ENCODE measurements at places on chromosomes 2 and 18.

DNA sequence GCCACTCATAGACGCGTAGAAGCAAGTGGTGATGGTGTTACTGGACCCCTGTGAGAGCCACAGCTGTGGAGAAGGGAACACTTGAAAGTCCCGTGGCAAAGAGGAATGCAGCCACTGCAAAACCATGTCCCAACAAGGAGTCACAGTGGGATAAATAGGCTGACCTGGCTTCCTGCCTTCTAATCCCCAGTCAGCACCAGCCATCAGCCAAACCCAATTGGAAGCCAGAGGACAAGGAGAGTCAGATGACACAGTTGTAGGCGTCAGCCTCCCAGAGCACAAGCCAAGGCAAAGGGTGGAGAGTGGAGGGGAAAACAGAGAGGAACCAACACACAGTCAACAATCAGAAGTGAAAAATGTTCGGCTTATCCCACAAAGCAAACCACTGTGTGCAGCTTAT is 5.5 kb upstream of the CYBRD1 start:
- DNase-seq = no peak

DNA sequence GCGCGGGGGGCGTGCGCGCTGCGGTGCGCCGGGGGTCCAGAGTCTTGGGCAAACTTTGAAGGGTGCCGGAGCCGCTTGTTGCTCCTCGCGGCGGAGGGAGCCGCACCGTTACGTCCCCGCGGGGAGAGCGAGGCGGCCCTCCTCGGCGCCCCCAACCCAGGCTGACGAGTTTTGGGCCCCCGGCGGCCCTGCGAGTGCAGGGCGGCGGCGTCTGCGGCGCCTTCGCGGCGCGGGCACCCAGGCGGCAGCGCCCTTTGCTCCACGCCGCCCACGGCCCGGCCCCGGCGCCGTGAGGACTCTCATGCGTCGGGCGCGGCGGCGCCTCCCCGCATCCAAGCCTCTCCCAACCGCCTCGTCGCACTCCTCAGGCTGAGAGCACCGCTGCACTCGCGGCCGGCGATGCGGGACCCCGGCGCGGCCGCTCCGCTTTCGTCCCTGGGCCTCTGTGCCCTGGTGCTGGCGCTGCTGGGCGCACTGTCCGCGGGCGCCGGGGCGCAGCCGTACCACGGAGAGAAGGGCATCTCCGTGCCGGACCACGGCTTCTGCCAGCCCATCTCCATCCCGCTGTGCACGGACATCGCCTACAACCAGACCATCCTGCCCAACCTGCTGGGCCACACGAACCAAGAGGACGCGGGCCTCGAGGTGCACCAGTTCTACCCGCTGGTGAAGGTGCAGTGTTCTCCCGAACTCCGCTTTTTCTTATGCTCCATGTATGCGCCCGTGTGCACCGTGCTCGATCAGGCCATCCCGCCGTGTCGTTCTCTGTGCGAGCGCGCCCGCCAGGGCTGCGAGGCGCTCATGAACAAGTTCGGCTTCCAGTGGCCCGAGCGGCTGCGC is 814 bp downstream of the FZD7 start:
- DNase-seq = peak; percentile 29

DNA sequence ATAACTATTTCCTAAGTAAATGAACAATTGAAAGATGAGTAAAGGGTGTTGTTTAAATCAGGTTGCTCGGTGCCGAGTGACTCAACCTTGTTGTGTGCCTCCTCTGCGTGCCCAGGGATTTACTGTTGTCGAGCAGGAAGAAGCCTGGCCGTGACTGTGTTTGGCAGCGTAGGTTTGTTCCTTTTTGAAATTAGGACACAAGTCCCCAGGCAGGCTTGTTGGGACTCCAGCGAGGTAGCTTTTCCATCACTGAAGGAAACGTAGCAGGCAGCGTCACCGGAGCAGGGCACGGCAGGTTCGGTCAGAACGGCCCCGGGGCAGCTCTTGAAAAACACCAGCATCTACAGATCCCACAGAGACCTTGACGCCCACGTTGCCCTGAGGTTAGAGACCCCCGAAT is 48.6 kb downstream of the TMEM18 start:
- DNase-seq = no peak

GRCh38 chr18:10121786-10122515 is 208.1 kb downstream of the VAPA start:
- peak; percentile 69 for DNase-seq

- no peak for DNase-seq
Measured at GRCh38 chr2:208268156-208268952, 2.3 kb downstream of the PIKFYVE start.

DNA sequence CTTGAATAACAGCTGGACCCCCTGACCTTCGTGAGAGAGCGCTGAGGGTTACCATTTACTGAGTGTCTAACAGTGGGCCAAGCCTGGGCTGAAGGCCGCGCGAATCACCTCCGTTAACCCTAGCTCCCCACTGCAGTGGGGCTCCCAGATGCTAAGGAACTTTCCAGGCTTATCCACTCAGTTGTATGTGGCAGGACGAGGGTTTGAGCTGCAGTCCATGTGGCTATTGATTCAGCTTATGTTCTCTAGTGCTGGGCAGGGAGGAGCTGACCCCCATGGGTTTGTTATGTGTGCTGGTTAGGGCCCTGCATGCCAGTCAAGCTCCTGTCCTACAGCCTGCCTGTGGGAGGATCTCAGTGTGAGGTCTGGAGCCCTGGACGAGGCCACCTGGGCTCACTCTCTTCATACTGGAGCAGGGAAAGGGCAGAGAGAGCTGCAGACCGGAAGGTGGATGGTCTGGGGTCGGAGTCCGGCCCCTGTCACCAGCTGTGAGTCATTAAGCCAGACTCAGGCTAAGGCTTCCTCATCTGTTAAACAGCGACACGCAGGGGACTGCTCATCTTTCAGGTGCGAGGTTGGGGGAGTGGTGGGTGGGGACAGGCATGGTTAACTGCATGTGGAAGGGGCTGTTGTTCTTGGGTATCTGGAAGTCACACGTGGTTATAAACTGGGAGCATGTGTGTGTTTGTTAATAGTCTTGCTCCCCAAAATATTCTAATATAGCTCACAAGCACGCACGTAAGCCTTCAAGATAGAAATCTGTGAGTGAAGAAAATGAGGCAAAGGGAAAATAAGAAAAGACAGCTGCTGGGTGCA is 6.6 kb downstream of the PSD4 start:
- DNase-seq = no peak

DNA sequence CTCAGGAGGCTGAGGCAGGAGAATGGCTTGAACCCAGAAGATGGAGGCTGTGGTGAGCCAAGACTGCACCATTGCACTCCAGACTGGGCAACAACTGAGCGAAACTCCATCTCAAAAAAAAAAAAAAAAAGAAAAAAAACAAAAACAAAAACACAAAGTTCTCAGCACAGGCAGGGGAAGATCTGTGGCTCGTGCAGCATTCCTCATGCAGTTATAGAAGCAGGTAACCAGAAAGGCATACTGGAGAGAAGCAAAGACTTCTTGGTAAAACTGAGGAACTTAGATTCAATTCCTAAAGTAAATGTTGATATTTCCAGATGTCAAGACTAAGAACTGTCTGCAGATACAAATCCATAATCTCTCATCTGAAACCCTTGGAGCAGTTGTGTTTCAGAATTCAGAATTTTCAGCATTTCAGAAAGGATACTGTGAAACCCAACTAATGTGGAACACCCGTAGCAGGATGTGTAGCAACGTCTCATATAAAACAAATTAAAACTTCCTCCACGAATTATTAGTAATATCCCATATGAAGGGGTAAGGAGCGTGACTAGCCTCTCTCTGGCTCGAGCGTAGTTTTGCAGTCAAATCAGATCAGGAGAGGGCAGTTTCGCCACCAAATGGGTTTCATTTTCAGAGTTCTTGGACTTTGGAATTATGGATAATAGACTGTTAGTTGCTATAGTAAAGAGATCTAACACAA is 13.2 kb upstream of the SLC25A52 start:
- no peak for DNase-seq

DNA sequence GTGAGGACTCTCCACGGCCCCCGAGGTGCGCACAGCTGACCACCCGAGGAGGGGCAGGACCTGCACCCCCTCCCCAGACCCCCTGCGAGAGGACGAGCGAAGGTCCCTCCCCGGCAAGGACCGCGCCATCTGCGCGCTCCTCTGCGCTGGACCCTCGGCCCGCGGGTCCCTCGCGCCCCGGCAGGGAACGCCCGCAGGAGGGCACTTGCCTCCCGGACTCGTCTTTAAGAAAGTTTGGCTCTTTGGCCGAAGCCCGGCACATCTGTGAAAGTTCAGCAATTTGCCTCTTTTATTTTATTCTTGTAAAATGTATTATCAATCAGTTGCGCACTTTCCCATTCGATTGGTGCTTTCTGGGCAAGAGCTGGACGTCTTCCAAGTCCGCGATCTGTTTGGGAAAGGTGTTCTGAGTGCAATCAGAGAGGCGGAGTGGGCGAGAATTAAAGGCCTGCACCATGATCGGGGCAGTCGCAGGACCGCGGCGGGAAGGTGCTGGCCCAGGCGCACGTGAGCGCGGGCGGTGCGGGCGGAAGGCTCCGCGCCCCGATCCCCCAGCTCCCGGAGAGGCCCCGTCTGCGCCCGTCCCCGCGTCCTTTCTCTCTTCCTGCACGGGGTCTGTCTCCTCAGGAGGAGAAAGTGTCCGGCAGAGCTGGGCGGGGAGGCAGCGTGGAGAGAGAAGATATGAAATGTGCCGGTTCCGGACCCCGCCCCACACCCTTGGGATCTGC is 1.6 kb upstream of the ALKAL2 start:
- DNase-seq = peak; percentile 46

DNA sequence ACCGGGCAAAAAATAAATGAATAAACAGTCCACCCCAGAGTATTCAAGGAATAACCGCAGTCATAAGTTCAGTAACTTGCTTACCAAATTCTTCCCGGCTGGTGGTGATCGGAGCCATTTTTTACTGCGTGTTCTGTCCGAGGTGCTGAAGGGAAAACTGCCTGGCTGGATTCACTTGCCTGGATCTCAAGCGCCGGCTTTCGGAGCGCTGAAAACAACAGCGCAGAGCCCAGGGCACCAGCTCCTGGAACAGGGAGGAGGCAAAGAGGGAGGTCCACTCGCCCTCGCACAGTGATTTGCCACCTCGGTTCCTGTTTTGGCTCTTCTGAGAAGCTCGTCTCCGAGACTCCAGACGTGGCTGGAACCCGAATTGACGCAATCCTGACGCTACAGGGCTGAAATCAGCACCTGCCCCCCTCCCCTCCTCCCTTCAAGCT is at the start of gene SYT4:
TSS of gene SYT4 (minus strand) at position 327 of the 437 bp plus-strand sequence. CDS start at position 118, 209 bp downstream.
- DNase-seq = peak; percentile 64

GRCh38 chr18:34918856-34919255 is 122.4 kb upstream of the MAPRE2 start:
- no peak for DNase-seq

DNA sequence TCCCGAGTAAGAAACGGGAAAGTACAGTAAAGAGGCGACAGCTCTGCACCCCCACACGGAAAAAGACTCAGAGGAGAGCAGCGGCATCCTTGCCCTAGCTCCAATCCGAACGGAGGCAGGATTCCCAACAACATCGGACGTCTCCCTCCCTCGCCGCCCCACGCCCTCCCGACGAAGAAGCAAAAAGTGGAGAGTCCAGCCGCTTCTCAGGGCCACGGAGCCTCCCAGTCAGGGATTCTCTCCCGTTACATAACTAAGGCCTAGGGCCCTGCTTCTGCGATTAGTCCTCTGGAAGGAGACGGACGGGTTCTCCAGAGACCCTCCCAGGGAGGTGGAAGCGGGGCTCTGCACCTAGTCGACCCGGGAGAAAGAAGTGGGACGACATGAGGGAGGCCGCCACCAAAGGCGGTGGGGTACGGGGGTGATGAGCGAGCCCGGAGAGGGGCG is 587 bp downstream of the SUMO1 start:
- peak; percentile 44 for DNase-seq

GRCh38 chr2:134181219-134181618 is 72.7 kb upstream of the MGAT5 start:
- no peak for DNase-seq

DNA sequence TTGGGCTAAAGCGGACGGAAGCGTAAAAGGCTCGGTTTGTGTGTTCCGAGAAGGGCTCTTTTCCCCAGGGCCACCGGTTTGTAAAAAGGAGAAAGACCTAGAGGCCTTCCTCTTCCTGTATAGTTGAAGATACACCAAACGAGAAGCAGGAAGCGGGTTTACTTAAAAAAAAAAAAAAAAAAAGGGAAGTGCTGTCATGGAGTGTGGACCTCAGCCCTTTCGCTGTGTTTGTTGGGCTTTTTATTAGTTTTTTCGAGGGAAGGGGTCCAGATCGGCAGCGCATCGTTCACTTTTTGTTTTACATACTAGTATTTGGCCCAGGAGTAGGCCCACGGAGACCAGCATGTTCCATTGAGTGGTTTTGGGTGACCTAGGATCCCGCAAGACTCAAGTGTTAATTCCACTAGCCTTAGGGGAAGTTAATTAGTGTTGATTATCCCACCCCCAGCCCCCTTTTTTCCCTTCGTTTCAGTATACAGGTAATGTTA is 676 bp downstream of the ACTR2 start:
- DNase-seq = peak; percentile 27

DNA sequence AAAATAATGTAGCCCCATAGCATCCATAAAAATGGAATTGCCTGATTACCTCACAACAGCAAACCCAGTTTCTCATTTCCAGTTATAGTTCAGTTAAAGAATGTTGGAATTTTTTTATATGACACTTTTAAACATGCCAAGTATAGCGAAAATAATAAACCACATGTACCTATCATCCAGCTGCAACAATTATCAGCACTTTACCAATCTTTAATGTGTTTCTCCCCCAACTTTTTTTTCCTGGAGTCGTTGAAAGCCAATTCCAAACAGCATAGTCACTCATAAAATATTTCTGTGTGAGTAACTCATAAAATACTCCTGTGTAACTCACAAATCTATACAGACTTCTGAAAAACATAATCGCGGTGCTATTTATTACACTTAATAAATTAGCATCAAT is 38.1 kb downstream of the SMAD4 start:
- no peak for DNase-seq

- DNase-seq = no peak
Measured at GRCh38 chr18:33720133-33720532, 142.1 kb downstream of the ASXL3 start.

- no peak for DNase-seq
Measured at GRCh38 chr2:73938718-73939352, 12.2 kb downstream of the DGUOK start.

DNA sequence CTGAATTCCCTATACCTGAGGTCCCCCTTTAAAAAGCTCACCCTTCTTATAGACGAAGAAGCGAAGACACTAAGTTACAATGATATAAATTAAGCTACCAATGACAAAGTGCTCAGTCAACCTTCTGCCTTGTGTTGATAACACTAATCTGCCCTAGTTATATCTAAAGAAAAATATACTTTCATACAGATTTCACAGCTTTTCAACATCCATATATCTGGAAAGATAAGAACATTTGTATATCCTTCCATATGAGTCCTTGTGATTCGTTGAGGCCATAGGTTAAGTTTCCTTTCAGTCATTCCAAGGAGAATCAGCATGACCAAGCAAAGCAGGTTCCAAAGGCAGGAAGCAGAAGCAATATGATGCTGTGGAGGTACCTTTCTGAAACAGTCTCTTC is 46.8 kb downstream of the XRCC5 start:
- DNase-seq = no peak

GRCh38 chr2:3667151-3667631 is 9.2 kb downstream of the ALLC start:
- peak; percentile 57 for DNase-seq

Measured in DMS79 treated with DMSO at 0.1 percent for 48 hours (cell line).